Endothelial cell of umbilical vein (primary cell): ENCODE measurements at places on chromosomes 11 and 22.

DNA sequence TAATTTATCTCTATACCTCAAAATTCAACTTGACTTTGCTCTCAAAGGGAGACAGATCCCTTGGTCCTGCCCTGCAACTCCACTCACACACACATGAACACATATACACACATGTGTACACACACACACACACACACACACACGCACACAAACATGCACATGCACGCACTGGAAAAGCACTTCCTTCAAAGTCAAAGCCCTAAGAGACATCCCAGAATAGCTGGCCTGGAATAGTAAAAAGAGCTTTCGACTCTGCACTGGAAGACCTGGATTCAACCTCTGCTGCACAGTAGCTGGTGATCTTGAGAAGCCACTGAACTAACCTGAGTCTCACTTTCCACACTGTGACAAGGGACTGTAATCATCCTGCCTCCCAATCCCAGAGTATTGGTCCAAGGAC, 26.8 kb downstream of the TENM4 start:
- DNase-seq, result no peak

- DNase-seq, result no peak
Observed at GRCh38 chr22:41267958-41268357, 18.0 kb downstream of the RANGAP1 start.

DNA sequence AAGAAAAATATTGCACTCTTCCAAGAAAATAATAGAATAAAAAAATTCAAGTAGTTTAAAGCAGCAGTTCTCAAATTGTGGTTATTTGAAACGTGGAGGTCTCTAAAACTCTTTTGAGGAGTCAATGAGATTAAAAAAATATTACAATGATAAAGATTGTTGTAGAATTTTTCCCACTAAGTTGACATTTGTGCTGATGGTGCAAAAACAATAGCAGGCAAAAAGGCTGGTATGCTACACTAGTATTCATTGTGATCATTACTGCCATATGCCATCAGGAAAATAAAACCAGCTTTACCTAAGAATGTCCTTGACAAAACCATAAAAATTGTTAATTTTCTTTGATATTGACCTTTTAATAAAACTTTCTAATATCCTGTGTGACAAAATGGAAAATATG, 505.2 kb upstream of the ANO5 start:
- DNase-seq, result no peak

DNA sequence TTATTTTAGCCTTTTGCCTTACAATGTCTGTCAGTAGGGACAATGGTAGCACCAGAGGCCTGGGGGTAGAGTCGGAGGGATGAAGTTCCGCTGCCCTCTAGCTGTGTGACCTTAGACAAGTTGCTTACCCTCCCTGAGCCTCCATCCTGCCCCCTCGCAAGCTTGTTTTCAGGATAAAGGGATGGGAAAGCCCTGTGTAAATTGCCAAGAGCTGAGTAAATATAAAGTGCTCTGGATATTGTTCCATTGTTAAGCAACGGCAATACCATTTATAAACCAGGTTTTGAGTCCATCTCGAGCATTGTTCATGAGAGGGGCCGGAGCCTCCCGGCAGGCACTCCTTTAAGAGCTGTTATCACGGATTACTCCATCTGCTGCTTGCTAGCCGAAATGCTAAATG, 72.9 kb downstream of the ZBTB16 start:
- DNase-seq, result no peak

DNA sequence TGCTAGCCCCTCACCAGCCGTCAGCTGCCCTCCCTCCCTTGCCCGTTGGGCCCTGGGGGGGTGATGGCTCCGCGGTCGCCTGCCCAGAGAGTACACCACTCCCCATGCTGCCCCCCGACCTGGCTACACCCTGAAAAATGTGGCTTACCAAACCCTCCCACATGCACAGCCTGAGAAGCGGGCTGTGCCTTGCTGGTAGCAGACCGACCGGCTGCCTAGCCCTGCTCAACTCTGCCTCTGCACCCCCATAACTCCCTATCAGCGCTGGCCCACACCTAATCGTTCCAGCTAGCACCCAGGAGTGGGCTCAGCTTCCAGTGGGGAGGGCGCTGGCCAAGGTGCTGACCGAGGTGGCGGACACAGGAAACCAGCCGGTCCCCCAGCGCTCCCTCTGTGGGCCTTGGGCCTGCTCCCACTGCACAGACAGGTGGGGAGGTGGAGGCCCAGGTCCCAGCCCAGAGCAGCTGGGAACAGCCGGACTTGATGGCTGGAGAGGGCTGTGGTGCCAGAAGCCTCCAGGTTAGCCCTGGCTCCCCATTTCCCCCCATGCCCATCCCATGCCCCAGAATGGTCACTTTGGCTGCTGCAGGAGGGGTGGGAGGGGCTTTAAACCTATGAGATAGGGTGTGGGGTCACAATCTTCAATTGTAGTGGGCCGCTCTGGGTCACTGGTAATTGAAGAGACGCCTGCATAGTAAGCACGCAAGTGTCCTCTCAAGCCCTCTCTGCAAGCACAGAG, 32.1 kb upstream of the PRODH start:
- no peak for DNase-seq

DNA sequence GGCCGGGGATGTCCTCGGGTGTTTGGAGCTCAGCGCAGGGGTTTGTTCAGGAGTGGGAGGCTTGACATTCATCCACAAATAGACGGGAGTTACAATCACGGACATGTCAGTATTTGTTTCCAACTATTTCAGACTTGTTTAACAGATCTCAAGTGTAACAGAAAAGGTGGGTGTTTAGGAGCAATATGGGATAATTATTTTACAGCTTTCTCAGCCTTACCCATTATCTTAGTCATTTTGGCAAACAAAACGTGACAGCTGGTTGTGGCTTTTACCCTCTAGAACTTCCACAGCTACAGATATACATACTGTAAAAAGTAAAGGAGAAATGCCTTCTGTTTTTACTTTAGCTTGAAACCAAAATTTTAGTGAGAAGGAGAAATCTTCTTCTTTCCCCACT, 178.7 kb upstream of the TMEM45B start:
- no peak for DNase-seq

- no peak for DNase-seq
Observed at GRCh38 chr22:24067587-24068376, 56.7 kb downstream of the CABIN1 start.

DNA sequence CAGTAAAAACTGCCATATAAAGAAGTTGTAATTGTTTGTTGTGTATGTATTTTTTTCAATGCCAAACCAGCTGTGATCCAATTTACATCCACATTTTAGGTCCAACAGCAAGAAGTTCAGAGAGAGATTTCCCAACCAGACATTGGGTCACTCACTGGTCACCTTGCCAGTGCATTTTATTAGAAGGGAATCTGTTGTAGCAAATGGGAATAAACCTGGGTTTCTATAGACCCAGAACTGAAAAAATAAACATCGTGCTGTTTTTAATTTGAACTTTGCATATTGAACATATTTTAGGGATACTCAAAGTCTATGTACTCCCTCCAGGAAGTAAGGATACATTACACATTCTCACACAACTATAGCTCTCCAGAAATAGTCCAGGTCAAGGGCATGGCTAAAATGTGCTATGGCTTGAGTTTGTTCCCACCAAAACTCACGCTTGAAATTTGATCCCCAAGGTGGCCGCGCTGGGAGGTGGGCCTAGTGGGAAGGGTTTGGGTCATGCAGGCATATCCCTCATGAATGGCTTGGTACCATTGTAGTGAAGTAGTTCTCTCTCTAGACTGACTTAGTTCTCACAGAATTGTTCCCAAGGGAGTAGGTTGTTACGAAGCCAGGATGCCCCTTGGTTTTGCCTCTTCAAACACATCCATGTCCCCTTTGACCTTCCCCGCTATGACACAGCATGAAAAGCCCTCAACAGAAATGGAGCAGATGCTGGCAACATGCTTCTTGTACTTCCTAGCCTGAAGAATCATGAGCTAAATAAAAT, 90.9 kb downstream of the RRAS2 start:
- no peak for DNase-seq

- DNase-seq, result no peak
Observed at GRCh38 chr22:17845790-17846189, 71.5 kb upstream of the BID start.

- DNase-seq, result no peak
Observed at GRCh38 chr11:2519862-2520735, 75.3 kb downstream of the KCNQ1 start.

DNA sequence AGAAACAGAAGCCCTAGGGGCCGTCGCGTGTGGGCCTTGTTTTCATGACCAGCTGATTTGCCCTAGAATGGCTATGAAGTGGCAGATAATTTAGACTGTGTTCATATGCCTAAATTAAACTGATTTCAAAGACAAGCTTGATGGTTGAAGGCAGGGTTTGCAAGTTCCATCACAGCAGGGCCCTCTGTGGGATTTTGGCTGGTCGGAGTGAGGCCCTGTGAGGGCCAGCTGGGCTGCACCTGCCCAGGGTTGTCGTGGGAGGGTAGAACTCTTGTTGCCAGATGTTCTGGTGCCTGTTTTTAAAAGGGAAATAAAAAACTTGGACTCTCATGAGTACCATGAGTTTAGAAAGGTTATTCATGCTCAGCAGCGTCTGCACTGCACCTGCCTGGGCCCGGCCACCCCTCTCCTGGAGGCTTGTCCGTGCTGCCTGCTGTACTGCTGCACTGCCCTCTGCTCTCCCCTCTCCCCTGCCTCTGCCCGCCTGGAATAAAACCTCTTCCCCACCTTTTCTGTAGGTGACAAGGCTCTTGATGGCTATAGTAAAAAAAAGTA, 44.1 kb downstream of the AP2A2 start:
- DNase-seq, result no peak

- no peak for DNase-seq
Observed at GRCh38 chr11:124831897-124832296, 31.7 kb upstream of the MSANTD2 start.

DNA sequence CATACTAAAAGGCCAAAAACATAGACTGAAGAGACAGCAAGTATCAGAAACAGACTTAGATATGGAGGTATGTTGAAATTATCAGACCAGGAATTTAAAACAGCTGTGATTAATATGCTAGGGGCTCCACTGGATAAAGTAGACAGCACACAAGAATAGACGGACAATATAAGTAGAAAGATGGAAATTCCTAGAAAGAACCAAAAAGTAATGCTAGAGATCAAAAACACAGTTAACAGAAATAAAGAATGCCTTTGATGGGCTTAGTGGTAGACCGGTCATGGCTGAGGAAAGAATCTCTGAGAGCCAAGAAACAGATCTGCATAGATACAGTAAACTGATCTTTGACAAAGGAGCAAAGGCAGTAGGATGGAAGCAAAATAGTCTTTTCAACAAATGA, 250.2 kb downstream of the SWAP70 start:
- no peak for DNase-seq

DNA sequence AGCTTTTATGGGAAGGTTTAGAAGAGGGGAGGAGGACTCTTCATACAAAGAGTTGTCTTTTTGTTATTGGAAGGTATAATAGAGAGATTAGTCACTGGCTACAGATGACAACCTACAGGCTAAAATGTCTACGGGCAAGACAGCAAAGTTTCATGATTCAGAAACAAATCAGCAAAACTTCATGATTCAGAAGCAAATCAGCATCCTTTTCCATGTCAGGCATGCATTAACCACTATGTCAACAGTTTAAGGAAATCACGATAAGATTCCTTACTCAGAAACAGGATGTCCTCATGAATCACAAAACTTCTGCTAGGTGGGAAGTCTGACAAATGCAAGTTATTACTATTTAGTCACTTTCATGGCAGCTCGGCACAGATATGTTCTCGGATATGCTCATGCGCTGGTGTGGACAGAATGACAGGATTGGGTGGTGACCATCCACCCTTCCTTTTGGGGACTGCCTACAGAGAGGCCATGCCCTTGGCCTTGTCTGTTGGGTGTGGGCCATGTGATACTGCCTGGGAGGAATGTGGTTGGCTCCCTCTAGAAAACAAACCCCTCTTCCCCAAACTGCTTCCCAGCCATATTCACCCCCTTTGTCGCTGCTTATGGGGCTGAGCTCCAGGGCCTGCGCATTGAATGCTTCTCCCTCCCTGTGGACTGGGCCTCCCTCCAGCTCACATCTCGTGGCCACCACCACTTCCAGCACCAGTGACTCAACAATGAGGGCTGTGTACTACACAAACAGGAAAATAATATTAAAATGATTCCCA, 10.1 kb downstream of the C11orf91 start:
- peak; percentile 98 for DNase-seq

- DNase-seq, result peak; percentile 63
Observed at GRCh38 chr11:6703247-6704063, 20.3 kb upstream of the MRPL17 start.

GRCh38 chr11:105592035-105592434, 17.8 kb upstream of the GRIA4 start:
- DNase-seq, result no peak
